Fibroblast of mammary gland (primary cell): ENCODE measurements at places on chromosomes 1 and 21.

DNA sequence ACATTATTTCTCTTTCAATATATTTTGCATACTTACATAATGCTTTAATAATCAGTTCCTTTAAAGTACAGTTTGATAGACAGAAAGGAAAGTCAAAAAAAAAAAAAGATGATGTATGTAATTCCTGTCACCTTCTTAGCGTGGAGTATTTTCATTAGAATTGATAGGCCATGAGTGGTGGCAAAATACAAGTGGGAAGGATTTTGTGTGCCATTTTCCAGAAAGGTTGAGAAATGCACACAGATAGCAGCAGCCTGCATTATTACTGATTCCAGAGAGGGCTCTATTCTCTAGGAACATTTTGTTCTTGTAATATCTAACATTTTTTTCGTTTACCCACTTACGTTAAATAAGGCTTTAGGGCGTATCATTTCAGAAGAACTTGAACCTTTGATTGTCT is 475.6 kb downstream of the DSCAM start:
- DNase-seq: no peak

DNA sequence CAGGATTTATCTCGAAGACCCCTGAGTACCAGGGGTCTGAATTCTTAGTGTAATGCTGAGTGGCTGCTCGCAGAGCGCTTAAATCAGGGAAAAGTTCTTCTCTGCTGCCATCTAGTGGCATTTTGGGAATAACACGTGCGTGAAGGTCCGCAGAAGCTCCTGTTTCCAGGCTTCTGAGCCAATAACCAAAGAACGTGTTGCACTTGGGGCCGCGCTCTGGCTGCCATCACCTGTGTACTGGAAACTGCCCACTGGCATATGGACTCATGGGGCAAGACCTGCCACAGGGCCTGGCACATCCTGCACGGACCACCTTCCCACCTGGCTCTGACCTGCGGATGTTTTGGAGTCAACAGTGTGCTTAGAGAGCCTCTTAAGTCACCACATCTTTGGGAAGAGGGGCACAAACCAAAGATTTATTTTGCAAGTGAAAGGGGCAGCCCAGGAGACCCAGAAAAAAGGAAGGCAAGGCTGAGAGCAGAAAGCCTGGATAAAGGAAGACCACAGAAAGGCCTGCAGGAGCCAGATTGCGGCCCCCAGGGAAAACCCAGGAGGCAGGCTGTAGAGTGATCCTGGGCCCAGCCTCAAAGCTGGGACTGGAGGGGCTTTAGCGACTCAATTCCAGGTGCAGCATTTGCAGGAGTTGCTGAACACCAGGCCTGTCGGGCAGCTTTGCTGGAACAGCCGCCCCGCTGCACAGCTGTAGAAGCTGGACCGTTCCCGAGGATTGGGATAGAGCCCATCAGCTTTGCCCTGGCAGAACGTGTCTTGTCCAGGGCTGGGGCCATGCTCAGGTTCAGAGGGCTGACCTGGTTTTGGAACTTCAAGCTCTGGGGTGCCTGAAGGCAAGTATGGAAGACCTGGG is 13.0 kb downstream of the CHIT1 start:
- peak; percentile 68 for DNase-seq

DNA sequence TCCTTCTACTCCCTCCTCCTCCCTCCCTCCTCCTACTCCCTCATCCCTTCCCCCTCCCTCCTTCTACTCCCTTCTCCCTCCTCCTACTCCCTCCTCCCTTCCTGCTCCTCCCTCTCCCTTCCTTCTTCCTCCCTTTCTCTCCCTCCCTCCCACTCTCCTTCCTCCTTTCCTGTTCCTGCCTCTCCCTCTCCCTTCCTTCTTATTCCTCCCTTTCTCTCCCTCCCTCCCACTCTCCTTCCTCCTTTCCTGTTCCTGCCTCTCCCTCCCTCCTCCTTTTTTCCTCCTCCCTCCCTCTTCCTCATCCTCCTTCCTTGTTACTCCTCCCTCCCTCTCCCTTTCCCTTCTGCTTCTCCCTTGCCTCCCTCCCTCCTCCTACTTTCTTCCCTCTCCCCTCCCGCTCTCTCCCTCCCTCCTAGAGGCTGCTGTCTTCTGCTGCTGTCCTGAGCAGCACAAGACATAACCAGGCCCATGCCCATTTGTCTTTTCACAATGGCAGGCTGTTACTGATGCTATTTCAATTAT is 41.1 kb downstream of the WNT9A start:
- no peak for DNase-seq

GRCh38 chr1:78096976-78097375 is 51.2 kb downstream of the GIPC2 start:
- no peak for DNase-seq

- DNase-seq: peak; percentile 3
Measured at GRCh38 chr1:29341936-29342335, 105.6 kb downstream of the PTPRU start.

- DNase-seq: no peak
Measured at GRCh38 chr1:218492874-218493273, 147.7 kb downstream of the TGFB2 start.

DNA sequence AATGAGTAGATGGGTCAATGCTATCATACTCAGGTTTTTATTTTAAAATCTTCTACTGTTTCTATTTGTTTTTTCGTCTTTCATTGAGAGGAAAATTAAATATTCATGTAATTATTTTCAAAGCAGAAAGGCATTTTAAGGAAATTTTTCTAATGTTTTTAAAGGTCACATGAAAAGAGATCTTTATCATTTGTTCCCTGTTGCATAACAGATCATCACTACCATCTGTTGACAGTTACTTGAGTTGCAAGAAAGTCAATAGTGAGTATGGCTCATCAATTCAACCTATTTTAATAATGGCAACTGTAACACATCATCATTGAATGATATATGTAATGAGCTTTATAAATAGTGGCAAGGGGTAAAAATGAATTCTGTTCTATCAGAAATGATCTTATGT is 369.7 kb downstream of the DPYD start:
- no peak for DNase-seq

- DNase-seq: peak; percentile 32
Measured at GRCh38 chr1:236861560-236862218, 66.6 kb downstream of the MTR start.

DNA sequence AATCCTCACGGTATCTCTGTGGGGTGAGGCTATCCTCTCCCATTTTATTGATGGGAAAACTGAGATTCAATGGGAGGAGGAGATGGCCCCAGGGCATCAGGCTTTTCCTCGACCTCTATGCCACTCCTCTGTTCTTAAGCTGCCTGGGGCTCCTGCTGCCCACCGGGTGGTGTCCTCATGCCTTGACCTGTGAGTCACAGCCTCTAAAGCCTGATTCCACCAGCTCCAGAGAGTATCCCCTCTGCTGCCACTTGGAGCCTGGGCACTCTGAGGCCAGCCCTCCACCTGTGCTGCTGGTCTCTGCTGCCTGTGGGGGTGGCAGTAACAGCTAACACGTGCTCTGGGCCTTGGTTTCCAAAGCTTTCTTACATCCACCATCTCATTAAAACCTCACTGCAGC is 241.2 kb downstream of the TRABD2B start:
- DNase-seq: no peak

- DNase-seq: peak; percentile 27
Measured at GRCh38 chr1:61190618-61191432, 108.5 kb downstream of the NFIA start.

DNA sequence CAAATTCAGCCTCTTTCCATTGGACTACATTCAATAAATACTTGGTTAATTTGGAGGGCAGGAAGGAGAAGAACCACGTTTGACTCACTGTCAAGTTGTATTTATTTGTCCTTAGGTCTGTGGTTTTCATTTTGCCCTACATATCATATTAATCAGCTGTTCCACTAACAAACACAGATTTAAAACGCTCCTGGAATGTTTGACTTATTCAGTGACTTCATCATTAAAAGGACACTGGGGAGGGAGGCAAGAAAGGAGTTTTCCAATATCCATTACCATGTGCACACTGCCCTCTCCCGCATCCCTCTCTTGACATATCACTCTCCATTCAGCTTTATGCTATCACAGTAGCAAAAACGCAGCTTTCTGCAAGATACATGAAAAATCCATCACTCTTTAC is 98.2 kb upstream of the C1orf87 start:
- peak; percentile 85 for DNase-seq

GRCh38 chr1:227945891-227946623 is 1.7 kb downstream of the WNT9A start:
- DNase-seq: peak; percentile 81

- DNase-seq: no peak
Measured at GRCh38 chr1:38045401-38046332, 926 bp downstream of the POU3F1 start.

- DNase-seq: no peak
Measured at GRCh38 chr1:17013491-17014320, 2.0 kb upstream of the ATP13A2 start.

DNA sequence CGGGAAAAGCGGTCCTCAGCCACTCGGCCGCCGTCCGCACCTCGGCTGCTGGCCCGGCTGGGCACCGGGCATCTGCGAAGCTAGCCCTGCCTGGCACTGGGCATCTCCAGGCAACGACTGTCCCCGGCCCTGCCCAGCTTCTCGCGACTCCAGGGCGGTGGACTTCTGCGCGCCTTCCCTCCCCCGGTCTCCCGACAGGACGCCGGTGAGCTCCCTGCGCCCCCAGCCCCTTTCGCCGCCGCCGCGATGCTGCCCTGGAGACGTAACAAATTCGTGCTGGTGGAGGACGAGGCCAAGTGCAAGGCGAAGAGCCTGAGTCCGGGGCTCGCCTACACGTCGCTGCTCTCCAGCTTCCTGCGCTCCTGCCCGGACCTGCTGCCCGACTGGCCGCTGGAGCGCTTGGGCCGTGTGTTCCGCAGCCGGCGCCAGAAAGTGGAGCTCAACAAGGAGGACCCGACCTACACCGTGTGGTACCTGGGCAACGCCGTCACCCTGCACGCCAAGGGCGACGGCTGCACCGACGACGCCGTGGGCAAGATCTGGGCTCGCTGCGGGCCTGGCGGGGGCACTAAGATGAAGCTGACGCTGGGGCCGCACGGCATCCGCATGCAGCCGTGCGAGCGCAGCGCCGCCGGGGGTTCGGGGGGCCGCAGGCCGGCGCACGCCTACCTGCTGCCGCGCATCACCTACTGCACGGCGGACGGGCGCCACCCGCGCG is 514 bp downstream of the FAM43B start:
- DNase-seq: peak; percentile 26

DNA sequence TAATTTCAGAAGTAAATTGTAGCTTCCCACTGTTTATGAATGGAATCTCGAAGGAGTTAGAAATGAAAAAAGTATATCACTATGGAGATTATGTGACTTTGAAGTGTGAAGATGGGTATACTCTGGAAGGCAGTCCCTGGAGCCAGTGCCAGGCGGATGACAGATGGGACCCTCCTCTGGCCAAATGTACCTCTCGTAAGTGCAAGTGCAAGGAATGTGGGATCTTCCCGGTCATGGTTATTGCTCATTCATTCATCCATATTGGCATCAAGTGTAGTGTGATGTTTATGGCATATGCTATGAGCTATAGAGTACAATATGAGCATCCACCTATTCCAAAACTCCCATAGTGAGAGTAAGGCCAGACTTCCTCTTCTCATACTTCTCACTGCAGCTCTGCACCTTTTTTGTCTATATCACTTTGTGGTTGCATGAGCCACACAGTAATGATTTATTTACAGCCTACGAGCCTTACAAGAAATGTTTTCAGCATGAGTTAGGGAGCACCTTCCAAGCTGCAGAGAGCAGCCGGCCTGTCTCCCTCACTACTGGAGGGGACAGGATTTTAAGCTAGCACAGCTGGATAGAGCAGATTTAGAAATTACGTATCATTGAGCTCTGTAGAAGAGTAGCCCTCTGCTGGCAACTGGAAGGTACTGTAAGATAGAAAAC is 24.9 kb upstream of the CR1L start:
- DNase-seq: peak; percentile 56

GRCh38 chr1:90854397-90854924 is 137.4 kb upstream of the BARHL2 start:
- DNase-seq: no peak

DNA sequence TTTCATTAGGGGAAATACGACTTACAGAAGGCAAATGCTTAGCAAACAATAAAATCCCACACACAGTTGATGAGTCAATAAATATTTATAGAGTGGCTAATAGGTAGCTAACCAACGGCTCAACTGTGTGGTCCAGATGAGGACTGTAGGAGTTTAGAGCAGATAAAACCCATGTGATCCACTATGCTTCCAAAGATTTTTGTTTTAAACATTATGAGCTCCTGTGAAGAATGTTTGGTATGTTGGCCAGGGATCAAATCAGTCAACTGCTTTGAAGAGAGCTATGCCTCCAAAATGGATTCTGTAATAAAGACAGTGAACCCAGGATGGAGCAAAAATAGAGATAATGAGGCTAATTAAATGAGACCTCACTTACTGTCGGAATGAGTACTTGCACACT is 72.3 kb upstream of the COL11A1 start:
- DNase-seq: peak; percentile 78

- no peak for DNase-seq
Measured at GRCh38 chr1:101683561-101683960, 313.2 kb downstream of the OLFM3 start.

DNA sequence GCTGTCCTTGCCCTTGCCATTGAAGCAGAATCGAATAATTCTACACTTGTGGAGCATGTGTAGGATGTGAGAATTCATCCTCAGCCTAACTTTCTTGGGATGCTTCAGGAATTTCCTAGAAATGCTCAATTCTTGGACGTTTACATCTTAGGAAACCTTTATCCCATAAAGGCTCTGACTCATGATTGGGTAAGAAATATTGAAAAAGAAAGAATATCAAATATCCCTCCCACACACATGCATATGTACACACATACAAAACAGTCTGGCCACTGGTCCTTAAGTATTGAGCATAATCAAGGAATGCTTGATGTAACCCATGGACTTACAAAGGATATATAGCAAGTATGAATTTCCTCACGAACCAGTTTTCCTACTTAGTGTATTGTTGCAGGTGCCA is 83.9 kb upstream of the IPO9 start:
- DNase-seq: peak; percentile 90

DNA sequence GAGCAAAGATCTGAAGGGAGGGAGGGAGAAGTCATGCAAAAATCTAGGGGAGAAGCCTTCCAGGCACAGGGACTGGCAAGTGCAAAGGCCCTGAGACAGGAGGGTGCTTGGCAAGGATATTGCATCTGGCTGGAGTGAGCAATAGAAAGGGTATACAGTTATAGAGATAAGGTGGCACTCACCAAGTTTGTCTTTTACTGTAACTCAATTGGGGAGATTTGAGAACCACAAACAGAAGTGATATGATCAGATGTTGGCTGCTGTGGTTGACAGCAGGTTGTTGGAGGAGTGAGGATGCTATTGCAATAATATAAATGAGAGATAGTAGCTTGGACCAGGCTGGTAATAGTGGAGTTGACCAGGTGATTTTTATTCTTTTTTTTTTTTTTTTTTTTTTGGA is 25.6 kb downstream of the MCOLN3 start:
- no peak for DNase-seq

DNA sequence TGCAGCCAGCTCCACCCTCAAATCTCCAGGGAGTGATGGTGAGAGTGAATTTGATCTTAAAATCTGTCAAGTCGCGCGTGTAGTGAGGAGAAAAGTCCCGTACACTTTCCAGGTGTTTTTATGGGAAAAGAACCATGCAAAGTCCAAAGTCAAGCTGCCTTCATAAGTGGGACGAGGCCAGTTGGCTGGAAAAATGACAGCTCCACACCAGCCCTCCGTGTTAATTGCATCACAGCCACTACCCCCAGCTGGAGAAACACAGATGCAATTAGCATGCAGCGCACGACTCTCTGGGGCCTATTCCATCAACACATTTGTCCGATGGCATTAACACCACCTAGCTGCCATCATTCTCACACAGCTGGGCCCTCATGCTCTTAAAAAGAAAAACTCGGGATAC is 68.4 kb downstream of the KLHDC7A start:
- no peak for DNase-seq

GRCh38 chr1:248793592-248793991 is 32.1 kb downstream of the SH3BP5L start:
- no peak for DNase-seq
